ENCODE measurements at places on chromosomes 13 and 19.

DNA sequence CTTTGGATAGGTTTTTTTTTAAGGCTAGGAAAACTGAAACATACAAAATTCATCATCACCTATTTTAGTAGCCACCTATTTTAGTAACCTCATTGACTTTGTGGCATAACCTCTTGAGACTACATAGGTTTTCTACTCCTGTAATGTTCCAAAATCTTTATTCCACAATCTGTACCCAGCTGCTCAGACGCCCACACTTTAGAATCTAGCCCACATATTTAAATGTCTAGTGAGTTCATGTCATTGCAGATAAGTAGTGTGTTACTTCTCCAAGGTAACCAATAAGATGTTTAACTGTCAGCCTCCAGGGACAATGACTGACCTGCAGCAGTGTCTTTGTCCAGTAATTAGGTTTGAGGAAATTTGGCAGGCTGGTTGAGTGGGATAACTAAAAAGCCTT lies 330.2 kb downstream of the MZT1 start:
- no peak for DNase-seq

DNA sequence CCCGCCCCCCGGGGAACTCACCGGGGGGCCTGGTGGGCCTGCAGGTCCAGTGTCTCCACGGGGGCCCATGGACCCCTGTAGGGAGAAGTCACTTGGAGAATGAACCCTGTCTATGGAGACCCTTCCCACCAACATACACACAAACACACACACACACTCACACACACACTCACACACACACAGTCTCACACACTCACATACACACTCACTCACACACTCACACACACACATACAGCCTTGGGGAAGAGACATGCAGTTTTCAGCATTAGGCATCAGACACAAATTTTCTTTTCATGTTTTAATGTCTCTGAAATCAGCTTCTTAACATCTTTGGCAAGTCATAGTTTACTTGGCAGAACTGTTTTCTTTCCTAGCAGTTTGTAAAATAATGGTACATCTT lies 31.0 kb upstream of the OLFM2 start:
- no peak for DNase-seq

DNA sequence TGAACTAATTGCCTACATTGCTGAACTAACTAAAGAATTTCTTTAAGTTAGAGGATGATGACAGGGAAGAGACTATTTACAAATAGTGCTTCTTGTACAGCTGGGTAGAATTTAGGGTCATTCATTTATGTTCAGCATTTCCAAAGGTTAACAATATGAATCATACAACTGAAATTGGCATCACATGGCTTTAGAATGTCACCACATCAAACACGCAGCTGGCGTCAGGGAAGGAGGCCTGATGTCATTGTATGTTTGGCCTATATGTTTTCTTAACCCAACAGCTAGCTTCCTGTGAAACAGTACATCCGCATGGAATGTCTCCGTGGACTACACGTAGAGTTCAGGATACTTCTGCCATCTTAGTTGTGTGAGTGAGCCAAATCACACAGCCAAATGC lies 99.0 kb upstream of the TNFSF11 start:
- no peak for DNase-seq

DNA sequence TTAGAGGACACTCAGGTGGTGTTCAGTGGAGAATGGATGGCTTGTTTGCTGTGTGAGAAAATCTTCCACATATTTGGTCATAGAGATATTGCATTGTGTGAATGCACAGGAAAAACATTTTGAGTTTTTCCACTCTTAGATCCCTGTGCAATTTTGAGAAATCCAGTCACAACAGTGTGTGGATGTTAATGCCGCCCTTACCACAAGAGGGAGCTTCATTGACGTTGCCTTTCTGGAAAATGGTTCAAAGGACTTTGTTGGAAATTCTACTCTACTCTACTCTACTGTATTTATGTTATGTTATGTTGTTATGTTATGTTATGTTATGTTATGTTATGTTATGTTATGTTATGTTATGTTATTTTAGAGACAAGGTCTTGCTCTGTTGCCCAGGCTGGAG lies 13.4 kb downstream of the ZNF20 start:
- no peak for DNase-seq

GRCh38 chr19:30851646-30852045 lies 479.5 kb downstream of the ZNF536 start:
- no peak for DNase-seq

DNA sequence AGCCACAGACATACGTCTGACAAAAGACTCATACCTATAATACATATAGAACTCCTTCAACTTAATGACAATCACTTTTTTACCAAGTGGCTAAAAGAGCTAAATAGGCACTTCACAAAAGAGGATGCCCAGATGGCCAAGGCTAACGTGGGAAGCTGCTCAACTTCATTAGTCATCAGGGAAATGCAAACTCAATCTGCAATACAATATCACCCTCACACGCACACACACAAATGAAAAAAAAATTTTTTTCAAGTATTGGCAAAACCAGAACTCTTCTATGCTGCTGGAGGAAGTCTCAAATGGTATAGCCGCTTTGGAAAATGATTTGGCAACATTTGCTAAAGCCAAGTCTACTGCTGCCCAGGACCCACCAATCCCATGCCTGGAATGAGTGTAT lies 14.6 kb upstream of the DNMT1 start:
- no peak for DNase-seq

- no peak for DNase-seq
These were observed 24.4 kb downstream of the CELF5 start for GRCh38 chr19:3248728-3249326.

- DNase-seq: no peak
These were observed 504.6 kb upstream of the KLHL1 start for GRCh38 chr13:70612881-70613280.

- peak; percentile 77 for DNase-seq
These were observed 4.7 kb upstream of the IRS2 start for GRCh38 chr13:109790942-109791605.

GRCh38 chr13:46953331-46953730 lies 56.5 kb upstream of the HTR2A start:
- DNase-seq: no peak

- DNase-seq: no peak
These were observed 1.8 kb downstream of the PGPEP1 start for GRCh38 chr19:18342090-18342632.

GRCh38 chr13:39329182-39329639 lies 273.8 kb downstream of the LHFPL6 start:
- no peak for DNase-seq

DNA sequence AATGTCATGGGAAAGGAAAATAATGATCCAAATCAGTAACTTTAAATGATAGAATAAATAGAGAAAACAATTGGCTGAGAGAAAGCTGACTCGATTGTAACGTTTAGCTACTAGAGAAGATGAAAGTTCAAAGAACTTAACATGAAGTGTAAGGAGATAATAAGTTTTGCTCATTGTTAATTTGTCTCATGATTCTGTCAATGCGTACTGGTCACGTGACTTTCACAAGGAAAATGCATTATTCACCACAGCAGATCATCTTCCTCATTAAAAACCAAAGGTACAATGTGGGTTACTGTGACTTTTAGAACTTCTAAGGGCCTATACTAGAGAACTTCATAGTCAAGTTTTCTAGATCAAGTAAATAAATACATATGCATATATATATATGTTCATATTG lies 1207.2 kb downstream of the EFNB2 start:
- DNase-seq: no peak

DNA sequence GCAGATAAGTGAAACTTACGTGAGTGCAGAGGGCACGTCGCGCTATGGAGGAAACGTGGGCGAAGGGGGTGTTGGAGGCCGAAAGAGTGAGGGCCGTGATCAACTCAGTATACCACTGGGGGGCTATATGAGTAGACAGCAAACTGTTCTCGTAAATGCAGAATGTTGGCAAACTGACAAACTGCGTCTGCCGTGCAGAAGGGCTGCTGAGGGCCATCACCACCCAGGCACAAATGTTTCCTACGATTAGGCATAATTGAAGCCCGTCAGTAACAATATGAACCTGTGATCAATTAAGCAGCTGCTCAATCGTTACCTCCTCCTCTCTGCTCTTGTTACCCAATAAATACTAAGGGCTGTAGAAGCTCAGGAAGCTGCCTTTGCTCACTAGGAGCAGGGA lies 17.3 kb upstream of the MADCAM1 start:
- no peak for DNase-seq

- DNase-seq: peak; percentile 89
These were observed at the start of gene EML2 for GRCh38 chr19:45638930-45639729. Gene EML2, minus strand, starts transcription at chr19:45639397. Its CDS starts 21 bp downstream, at chr19:45639376.

DNA sequence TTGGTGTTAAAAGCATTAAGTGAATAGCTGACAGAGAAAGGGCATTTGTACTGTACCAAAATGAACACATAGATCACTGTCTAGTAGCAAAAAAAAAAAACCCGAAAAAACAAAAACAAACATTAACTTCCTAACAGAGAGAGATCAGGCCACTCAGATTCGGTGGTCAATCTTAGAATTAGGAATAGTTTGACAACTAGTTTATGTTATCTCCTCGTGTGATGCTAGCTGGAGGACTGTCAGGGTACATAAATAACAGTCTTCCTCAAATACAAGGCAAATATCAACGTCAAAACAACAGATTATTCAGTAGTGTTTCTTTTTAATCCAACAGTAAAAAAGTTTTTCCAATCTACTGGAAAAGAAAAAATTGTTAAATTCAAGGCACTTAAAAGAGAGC lies 1.7 kb downstream of the ZMYM5 start:
- no peak for DNase-seq

DNA sequence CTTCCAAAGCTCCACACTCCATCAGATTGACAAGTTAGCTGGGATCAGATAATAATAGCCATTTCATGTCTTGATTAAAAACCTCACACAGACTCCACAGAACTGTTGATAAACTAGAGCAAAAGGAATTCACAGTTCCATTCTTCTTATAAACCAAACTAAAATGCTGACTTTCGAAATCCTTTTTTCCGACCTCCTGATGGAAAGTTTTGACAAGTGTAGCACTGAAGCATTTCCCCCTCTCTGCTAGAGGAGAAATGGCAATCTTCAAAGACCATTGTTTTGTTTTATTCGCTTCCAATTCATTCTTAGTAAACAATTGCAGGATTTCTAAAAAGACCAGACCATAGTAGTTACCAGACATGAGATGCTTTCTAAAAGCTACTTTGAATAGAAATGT lies 58.8 kb downstream of the COL4A2 start:
- DNase-seq: no peak

GRCh38 chr13:113935001-113935844 lies 38.7 kb downstream of the C13orf46 start:
- peak; percentile 80 for DNase-seq

DNA sequence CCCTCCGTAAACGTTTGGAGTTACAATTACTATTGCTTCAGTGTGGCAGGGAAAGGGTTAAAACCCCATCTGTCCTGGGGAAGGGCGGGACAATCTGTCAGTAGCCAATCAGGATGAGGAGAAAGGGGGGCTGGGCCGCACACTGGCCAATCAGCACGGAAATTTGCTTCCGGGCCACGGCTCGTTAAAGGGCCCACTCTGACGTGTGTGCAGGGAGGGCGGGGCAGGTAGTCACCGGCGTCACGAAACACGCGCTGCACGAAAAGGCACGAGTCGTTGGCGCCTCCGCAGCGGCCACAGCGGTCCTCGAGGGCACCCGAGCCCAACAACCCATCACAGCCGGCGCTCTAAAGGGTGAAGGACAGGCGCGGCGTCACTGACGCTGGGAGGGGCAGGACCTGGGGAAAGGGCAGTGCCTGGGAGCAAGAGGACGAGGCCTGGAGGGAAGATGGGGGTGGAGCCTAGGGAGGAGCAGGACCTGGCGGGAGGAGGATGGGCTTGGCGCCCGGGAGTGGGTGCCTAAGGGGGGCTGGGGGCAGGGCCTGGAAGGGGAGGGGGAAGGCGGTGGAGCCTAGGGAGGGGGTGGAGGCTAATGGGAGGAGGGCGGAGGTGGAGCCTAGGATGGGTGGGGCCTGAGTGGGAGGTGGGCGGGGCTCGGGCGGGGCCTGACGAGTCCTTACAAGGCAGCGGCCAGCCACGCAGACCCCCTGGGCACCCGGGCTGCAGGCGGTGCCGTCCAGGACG lies 4.9 kb downstream of the ADAMTSL5 start:
- peak; percentile 98 for DNase-seq

- DNase-seq: no peak
These were observed 32.8 kb downstream of the ANKRD10 start for GRCh38 chr13:110881839-110882627.

DNA sequence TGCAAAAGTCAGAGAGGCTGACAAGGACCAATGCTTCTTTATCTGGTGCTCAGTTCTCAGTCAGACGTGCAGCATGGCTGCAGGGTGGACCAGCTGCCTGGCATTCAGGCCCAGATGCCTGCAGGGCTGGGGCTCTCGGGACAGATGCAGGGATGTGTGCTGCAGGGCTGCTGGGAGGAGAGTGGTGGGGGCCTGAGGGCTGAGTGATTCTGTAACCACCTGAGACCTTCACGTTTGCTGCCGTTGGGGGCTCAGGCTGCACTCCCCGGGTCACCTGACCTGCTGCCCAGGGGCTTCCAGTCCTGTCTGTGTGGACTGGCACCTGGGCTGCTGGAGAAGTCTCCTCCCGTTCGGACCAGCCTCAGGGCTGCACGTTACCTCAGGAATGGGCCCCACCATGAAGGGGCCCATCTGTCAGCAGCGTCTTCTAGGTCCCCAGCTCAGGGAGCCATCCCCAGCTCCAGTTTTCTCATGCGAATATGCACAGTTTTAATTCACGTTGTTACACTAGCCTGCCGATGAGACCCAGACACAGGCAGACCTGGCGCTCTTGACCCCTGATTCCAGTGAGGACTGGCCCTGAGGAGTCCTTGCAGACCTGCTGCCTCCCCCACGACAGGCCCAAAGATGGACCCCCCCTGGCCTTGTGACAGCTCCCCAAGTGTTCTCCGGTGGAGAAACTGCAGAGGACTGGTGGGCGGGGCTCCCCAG lies 16.9 kb downstream of the KCTD15 start:
- no peak for DNase-seq

GRCh38 chr13:82565201-82565600 lies 1317.1 kb downstream of the SLITRK1 start:
- no peak for DNase-seq

- peak; percentile 13 for DNase-seq
These were observed 41.0 kb upstream of the USP29 start for GRCh38 chr19:57078802-57079201.

GRCh38 chr19:38401148-38401547 lies 1.7 kb upstream of the FAM98C start:
- peak; percentile 77 for DNase-seq

- no peak for DNase-seq
These were observed 48.9 kb downstream of the DNM2 start for GRCh38 chr19:10766671-10767201.

GRCh38 chr13:37456506-37456905 lies 142.1 kb downstream of the POSTN start:
- no peak for DNase-seq

DNA sequence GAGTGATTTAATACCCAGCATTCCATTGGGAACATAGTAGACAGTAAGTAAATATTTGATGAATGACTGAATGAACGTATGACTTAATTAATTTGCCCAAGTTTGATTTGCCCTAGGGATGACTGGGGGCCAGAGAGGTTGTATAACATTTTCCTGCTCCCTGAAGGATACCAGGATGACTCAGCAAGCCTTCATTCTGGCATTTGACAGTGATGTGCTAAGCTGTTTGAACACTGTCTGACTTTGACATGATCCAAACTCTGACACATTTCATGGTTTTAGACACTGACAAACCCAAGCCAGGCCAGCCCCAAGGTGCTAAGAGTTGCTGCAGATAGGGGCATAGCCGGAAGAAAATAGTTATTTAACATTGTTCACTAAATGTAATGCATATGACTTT lies 53.4 kb upstream of the KLF12 start:
- peak; percentile 28 for DNase-seq

Data from mesendoderm (in vitro differentiated cells).